ENCODE measurements at places on chromosomes 2 and 18.

DNA sequence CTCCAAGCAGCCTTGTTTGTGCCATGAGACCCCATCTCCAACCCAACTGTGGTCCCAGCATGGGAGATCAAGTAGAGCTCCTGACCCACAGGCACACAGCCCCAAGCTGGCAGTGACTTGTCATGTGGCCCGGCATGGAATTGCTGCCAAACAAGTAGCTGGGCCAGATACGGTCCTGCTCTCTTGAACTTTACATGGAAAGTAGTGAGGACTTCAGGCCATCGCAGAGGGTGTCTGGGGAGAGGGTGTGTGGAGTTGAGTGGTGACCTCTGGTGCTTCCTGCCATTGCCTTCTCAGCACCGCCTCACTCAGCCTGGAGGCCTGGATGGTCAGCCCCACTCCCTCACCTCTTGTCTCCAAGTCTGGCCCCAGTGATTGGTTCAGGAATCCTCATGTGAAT, 10.9 kb upstream of the SLC4A3 start:
- DNase-seq: no peak

DNA sequence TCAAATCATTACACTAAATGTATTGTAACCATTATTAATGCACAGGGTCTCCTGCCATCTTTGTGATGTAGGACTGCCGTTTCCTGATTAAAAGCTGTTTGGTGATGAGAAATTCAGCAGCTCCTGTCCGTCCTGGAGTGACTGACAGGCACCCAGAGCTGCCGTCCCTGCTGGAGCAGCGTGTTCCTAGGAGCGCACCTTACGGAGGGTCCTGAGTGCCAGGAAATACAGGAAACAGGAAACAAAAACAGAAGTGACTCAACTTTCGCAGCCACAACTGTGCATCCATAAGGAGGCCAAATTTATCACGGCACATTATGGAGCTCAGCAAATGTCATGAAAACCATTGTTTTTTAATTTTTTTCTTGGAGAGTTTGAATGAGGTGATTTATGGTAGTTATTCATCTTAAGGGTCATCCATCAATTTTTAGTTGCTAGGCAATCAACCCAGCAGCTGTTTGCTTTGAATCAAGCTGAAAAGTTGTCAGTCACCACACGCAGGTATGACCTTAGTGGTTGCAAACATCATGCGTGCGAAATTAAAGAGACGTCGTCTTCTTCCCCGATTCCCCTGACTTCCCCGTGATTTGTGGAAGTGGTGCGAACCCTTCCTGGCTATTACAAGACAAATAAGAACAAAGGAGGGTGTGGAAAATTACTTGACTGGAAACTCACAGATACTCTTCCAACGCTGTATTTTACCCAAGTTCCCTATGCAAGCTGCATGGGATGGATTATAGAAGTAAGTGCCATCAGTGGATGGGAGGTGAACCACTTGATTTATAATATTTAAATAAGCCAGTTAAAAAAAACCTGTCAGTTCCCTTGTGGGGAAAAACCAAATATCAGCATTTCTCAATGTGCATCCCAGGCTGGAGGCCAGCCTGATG, 19.8 kb downstream of the TSHZ1 start:
- DNase-seq: no peak

DNA sequence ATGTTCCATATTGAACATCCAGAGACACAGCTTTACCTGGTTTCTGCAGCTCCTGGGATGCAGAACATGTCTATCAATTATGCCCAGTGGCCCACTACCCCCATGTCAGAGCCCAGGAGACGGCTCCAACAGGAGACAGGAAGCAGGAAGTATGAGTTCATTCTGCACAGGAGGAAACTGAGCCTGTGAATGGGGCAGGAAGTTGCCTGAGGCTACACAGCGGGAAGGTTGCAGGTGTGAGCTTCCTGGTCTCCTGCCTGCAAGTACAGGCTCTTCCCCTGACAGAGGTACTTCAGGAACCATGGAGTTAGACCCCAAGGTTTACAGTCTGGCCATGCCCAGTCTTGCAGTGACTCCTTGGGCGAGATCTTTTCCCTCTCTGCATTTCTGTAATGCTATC, 2.8 kb upstream of the BOK start:
- DNase-seq: no peak

- DNase-seq: no peak
Observed at GRCh38 chr2:2046497-2046896, 284.6 kb downstream of the MYT1L start.

GRCh38 chr18:69978732-69979715, 31.4 kb upstream of the CD226 start:
- DNase-seq: no peak

GRCh38 chr2:120773186-120773800, 37.6 kb downstream of the GLI2 start:
- DNase-seq: no peak

GRCh38 chr2:10266133-10266620, 36.5 kb upstream of the HPCAL1 start:
- DNase-seq: no peak

Data from NB4 (cell line).